ENCODE measurements at places on chromosomes 13 and 19.
A peak's percentile ranks its signal among the peaks of the same experiment; 100 is the strongest.

DNA sequence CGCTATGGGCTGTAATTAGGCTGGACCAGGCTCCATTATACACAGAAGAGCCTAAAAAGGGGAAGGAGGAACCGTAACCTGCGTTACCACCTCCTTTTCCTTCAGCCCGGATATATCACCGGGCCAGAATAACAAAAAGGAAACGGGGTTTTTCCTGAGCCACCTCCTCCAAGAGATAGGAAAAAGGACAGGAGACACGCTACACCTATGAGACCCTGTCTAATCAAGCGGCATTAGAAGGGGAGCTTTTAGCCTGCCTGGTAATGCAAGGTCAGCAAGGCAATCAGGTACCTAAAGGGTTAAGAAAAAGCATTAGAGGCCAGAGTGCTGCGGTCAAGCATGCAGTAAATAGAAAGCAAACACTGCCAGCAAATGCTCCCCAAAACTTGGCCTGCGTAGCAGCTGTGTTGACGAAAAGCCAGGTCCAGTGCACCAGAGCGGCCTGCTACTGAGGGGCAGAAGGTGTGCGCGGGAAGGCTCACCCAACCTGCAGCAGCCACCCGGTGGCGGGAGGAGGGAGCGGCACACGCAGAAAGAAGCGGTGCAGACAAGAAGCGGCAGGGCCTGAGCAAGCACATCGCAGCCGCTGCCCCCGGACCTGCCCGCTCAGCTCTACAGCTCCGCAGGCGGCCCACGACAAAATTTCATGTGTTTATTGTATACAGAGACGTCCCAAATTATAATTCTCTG lies 1466.1 kb downstream of the UQCRFS1 start:
- peak; percentile 70 for DNase-seq

DNA sequence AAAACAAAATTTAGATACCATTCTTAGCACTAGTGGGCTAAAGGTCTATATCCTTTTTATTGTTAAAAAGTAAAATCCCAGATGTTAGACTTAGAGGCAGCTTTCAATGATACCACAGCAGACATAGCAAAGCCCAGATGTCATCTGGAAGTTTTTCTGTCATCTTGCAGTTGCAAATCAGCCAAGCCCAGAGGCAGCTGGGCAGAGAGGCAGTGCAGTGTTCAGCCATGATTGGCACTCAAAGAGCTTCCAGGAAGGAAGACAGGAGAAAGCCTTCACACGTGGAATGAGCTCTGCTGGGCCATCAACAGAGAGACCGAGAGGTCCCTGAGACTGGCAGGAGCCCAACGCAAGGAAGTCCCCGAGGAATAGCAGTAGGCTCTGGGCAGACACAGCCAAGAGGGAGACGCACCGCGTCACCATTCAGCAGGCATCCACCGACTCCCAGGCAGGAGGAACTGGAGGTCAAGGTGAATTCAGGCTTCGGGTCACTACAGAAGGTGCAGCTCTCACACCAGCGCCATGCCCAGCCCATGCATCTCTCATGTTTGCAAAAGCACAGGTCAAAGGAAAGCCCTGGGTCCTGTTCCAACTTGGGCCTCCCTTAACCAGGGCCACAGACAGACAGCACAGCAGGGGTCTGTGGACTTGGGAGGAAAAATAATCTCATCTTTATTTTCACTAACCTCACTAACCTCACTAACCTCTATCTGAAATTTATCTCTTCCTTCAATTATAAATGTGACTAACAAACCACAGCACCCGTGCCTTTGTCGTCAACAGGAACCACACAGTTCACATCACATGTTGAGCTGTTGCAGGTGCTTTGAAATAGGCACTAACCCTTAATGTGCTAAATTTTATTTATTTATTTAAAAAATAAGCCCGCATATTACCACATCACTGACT lies 54.9 kb downstream of the TUBGCP3 start:
- DNase-seq: no peak

GRCh38 chr13:100543872-100544602 lies 44.6 kb downstream of the GGACT start:
- DNase-seq: no peak

GRCh38 chr13:36986462-36987240 lies 12.5 kb downstream of the ALG5 start:
- no peak for DNase-seq

DNA sequence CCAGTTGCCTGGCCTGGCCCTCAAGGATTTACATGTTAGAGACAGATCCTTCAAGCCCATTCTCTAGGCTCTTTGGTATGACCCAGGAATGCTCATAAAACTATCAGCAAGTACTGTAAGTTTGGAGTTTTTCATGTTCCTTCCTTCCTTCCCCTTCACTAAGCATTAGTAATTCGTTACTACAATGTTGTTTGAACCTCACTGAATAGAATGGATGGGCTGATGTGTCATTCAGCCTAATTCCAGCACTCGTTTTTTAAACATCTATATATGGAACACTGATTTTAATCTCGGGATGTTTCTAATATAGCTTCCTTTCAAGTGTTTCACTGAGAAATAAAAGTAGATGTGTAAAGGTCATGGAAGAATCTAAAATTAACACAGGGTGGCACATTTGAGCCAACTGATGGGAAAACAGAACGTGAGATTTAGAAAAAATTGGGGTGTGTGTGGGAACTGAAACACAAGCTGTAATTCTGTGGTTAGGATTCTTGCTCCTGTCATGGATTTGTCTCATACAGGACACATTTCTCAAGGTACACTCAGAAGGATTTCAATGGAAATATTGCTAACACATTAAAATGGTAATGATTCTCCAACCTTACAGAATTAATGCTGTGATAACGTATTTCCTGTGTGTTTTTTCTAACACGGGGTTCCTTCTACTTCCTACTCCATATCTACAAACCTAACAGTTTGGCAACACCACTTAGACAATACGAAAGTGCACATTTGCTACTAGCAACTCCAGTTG lies 93.4 kb downstream of the FLT1 start:
- no peak for DNase-seq

DNA sequence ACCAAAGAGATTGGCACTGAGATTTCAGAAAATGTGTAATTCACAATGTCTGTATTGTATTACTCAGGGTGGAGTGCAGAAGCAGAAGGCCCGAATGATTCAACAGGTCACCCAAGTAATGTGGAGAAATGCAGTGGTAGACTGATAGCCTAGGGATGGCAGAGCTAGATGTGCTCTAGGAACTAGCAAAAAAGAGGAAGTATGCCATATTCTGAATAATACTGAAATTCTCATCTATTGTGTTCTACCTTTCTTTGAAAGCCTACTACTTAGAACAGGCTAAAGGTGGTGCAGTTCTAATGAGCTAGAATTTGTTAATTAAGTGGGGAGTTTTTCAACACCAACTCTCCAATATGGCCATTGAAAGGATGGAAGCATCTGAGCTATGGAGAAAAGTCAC lies 1449.8 kb upstream of the MIR17HG start:
- DNase-seq: no peak

- no peak for DNase-seq
Measured at GRCh38 chr13:93716623-93717022, 490.0 kb downstream of the GPC6 start.

- peak; percentile 35 for DNase-seq
Measured at GRCh38 chr13:45847554-45848224, 3.9 kb downstream of the SIAH3 start.

GRCh38 chr13:73608711-73609485 lies 525.3 kb downstream of the KLF12 start:
- DNase-seq: no peak

GRCh38 chr13:33153421-33154404 lies 131.8 kb downstream of the STARD13 start:
- no peak for DNase-seq

DNA sequence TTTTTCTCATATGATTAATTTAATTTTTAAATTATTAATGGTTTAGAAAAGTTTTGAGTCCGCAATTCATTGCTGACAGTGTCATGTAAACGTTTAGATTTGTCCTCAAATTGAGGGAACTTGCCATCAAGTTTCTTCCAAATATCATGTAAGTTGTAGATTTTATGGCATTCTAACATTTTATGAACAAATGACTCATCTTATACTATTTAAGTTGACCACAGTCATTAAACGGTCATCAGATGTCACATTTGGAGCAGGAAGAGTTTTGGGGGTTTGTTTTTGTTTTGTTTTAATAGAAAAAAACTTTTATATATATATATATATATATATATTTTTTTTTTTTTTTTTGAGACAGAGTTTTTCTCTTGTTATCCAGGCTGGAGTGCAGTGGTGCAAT lies 4.3 kb downstream of the ZNF114 start:
- DNase-seq: no peak

DNA sequence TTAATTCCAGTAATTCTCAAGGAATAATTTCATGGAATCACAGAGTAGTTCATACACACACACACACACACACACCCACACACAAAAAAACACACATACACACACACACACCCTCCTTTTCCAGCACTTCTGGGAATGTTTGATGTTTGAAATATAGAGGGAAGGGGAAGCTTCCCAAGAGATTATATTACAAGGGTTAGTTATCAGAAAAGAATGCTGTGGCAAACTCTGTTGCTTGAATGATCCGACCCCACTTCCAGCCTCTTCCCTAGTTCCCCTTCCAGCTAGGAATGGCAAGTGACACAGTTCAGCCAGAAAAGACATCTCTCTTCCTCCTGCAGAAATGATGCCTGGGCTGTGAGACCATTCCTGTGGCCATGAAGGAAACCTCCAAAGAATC lies 49.9 kb downstream of the KCTD12 start:
- no peak for DNase-seq

DNA sequence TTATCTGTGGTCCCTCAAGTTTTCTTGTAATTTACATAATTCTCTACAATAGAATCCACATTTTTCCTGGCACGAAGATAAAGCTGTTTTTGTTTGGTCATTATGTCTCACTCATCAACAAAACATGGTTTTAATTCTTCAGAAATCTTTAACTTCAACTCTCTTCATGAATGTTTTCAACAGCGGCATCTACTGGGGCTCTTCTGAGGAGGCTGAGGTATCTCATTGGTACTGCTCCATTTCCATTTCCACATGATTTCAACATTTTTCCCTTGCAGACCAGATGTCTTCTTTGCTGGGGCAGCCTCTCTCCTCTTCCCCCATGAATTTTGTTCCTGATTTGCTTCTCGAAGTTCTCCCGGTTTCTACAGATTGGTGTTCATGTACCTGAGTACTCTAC lies 5.8 kb upstream of the KBTBD7 start:
- no peak for DNase-seq

- DNase-seq: no peak
Measured at GRCh38 chr13:26412263-26412662, 145.2 kb upstream of the WASF3 start.

- DNase-seq: no peak
Measured at GRCh38 chr13:36879218-36879938, 40.7 kb downstream of the SMAD9 start.

GRCh38 chr19:38362076-38362945 lies 12.1 kb upstream of the PSMD8 start:
- peak; percentile 96 for DNase-seq

GRCh38 chr19:48672994-48673393 lies at the start of gene NTN5:
NTN5 (minus strand) TSS chr19:48673017; CDS start chr19:48670986, 2,031 bp downstream.
- DNase-seq: no peak

DNA sequence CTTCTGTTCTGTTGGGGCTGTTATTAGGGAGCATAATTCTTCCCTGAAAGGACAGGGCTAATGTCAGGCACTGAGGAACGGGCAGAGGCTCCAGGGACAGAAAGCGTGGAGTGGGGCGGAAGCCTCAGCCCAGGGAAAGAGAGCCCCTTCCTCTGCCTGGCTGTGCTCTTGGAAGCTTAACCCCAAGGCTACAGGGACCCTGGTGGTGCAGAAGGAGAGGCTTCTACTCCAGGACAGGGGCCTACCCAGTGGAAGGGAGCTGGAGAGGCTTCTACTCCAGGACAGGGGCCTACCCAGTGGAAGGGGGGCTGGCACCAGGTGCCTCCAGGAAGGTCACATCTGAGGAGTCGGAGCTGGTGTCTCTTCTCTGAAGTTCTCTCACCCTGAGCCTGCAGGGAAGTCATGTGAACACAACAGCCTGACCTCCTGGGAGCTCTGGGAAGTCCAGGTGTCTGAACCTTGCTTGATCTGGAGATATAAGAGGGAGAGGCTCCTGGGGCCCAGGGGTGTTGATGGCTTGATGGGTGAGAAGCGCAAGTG lies 159.5 kb upstream of the SOX1 start:
- DNase-seq: peak; percentile 12

Data from H9 (cell line).